AG08395 (cell line): ENCODE measurements at places on chromosomes 2 and 18.

GRCh38 chr2:96325884-96326255 lies 753 bp downstream of the ITPRIPL1 start:
- no peak for DNase-seq

- no peak for DNase-seq
These were observed 45.0 kb upstream of the EML4 start for GRCh38 chr2:42124011-42124785.

- peak; percentile 50 for DNase-seq
These were observed 70.0 kb downstream of the NAB1 start for GRCh38 chr2:190718652-190719526.

DNA sequence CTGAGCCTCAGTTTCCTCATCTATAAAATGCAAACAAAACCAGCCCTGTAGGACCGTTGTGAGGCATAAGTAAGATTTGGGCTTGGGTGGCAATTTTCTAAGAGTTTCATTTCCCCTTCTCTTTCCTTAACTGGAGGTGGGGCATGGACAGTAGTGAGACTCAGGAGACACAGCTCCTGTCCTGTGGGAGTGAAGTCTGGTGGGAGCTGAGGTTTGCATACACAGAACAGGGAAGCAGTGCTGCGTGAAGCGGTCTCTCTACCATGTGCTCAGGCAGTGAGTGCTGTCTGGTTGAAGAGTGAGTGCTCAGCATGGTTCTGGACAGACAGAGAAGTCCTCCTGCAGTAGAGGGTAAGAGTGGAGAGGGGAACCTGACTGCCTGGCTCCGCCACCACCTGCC lies 62.3 kb upstream of the MCFD2 start:
- DNase-seq, result no peak

- no peak for DNase-seq
These were observed 74.2 kb downstream of the GLI2 start for GRCh38 chr2:120809609-120810440.

DNA sequence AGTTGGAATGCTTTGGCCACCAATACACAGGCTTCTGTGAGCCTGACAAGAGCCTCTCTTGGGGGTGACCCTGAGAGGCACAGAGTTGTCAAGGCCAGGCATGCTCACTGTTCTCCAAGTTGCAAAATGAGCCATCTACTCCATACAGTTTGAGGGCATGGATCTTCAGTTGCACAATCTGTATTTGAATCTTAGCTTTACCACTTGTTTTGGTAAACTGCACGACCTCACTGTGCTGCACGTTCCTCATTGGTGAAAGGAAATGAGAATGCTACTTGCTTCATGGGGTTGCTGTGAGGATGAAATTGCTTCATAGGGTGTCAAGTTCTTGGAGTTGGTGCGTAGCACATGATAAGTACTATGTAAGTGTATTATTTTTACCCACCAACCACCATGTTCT lies 12.0 kb upstream of the HAAO start:
- no peak for DNase-seq

DNA sequence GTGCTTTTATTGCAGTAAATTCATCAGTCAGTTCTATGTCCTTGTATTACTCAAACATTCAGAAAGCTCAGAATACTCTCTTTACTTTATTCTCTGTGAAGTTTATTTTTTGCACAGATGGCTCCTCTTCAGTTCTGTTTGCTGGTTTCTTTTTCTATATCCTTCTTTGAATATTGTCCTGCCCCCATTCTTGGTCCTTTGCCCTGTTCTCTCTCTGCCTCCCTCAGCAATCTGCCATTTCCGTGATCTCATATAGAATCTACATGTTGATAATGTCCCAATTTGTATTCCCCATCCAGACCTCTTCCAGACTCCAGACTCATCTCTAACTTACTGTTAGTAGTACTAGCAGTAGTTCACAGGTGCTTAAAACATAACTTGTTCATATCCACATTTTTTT lies 102.6 kb downstream of the HNMT start:
- no peak for DNase-seq

DNA sequence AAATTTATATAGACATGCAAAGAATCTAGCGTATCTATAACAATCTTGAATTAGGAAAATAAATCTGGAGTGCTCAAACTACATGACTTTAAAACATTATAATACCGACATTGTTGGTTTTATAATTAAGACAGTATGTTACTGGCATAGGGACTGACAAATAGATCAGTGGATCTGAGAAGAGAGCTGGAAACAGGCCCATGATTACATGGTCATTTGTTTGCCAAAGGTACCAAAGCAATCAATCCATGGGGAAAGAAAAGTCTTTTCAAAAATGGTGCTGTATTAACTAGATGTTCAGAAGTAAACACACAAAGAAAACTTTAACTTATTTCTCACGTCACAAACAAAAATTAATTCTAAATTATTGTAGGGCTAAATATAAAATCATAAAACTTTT lies 124.2 kb downstream of the BCL2L11 start:
- no peak for DNase-seq

DNA sequence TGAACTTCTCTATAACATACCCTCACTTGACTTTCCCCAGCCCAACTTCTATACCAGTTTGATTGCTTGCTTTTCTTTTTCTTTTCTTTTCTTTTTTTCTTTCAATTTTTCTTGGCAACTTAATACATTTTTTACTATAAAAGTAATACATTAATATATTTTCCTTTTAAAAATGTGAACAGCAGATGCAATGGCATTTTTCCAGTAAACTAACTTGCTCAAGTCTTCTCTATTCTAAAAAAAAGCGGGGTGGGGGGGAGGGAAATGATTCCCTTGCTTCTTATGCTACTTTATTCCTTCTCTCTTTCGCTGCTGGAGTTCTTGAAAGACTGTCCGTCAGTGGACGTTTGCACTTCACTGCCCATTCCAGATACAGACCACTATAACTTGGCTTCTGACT lies 70.5 kb downstream of the RBMS1 start:
- DNase-seq, result no peak

DNA sequence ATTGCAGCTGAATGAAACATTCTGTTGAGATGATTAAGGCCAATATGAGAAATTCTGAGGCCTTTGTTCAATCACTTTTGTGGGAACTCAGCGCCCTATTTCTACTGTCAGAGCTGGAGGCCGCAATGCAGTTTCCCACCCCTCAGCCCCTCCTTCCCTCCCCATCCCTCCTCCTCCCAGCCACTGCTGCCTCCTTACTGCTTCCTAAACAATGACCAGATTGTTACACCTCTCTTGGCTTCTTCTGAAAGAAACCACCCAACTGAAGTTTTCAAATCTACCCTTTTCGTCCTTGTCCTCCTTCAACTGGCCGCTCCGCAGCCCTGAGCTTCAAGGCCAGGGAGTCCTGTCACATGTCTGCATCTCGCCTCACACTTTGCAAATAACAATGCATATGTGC lies 36.7 kb upstream of the MAPK4 start:
- no peak for DNase-seq

GRCh38 chr2:104944495-104944894 lies 90.6 kb downstream of the POU3F3 start:
- DNase-seq, result no peak

DNA sequence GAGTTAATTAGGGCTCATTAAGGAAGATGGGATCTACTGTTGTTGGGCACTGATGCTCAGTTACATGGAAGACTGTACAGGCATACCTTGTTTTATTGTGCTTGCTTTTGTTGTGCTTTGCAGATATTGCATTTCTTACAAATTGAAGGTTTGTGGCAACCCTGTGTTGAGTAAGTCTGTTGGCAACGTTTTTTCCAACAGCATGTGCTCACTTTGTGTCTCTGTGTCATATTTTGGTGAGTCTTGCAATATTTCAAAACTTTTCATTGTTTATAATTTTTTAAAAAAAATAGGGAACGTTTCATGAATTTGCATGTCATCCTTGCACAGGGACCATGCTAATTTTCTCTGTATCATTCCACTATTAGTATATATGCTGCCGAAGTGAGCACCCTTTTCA lies 15.6 kb downstream of the PHLPP1 start:
- no peak for DNase-seq

DNA sequence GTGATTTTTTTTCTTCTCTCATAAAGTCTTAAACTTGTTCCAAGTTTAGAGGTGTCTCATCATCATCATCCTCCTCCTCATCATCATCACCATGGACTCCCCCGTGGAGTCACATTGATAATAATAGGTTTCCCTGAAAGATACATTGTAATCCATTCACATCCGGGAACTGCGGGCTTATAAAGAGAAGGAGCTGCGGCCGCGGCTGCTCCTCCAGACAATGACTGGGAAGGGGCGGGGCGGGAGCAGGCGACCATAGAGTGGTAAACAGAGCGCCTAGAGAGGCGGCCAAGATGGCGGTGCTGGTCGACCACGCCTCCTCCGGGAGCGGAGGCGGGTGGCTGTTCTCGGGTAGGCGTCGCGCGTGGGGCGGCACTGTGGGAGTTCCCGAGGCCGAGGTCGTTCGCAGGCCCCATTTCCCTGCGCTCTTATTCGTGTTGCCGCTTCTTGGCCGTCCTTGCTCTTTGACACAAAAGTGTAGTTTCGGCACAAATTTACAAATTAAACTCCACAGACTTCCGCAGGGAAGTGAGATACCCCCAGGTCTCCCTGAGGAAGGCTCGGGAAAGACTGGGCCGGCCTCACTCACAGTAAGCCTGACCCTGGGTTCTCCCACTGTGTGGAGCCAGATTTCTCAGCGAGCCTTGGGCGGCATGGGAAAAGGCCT lies 1.8 kb upstream of the TCF4 start:
- DNase-seq, result peak; percentile 96

DNA sequence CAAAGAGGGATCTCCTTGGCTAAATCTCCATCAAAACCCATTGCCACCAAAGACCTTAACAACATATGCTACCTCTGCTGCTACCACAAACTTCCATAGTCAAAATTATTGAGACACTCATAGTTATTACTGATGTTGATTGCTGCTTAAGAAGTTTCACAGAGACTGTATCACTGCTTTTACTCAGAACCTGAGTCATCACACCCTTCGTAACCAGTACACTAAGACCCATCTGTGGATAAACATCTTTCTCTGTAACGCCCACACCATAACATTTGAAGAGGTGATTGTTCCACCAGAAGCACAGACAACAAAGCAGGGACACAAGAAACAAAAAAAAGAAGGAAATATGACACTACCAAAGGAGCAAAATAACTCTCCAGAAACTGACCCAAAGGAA lies 1563.1 kb downstream of the LRP1B start:
- no peak for DNase-seq

- DNase-seq, result no peak
These were observed 99.9 kb downstream of the NFATC1 start for GRCh38 chr18:79495591-79496071.

DNA sequence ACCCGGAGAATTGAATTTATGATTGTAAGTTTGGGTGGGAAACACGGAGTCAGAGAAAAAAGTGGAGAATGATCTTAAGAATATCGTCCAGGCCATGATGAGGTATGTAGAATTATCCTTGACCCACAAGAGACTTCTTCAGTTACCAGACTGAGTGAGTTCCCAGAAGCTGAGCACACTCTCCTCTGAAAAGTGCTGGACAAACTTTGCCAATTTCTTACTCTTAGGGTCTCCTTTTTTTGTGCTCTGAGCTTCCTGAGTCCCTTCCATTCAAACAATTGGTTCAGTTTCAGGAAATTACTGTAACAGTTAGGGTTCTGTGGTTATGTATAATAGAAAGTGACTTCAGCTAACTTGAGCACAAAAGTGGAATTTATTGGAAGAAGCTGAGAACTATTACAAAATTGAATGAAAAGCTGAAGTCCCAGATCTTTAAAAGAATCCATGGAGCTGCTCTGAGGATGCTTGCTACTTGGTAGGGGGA lies 50.6 kb upstream of the EHBP1 start:
- no peak for DNase-seq

DNA sequence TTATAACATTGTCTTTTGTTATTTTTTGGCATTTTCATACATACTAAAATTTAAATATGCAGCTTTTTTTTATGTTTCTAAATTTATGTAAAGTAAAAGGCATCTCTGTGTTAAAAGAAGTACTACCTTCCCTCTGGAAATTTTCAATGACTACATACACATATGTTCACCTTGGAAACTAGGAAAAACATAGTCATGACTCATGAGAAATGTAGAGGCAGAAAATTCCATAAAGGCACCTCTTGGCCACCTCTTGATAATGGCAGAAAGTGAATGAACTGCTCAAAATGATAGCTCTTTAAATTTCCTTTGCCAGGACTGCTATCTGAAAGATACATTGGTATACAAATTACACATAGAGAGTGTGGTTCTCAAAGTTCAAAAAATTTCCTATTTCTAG lies 889.1 kb upstream of the ZEB2 start:
- DNase-seq, result no peak

DNA sequence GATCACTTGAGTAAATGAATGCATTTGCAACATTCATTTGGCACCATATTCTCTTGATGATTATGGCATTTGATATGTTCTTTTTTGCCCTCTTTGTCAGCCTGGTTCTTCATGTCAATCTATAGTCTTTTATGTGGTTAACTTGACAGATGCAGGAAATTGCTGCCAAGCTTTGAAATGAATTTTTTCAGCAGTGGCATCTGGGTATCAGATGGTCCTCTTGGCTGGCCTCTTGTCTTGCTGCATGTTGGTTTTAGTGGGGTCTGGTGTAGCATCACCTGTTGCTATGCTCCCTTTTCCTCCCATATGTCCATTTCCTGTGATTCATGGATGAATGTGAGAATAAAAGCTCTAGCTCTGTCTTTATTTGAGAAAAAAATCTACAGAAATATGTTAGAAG lies 119.9 kb downstream of the DPP4 start:
- DNase-seq, result no peak

DNA sequence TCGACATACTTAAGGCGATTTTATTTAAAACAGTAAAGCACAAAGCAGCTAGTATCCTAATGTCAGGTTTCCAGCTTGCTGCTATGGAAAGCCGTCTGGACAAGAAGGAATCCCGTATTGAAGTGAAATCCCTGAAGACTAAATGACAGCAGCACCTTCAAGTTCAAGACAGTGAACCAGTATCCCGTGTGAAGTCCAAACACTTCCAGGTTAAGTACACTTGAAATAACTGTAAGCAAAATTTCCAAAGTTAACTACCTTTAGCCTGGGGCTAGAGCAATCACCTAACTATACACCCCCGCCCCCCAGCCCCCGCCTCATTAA lies 1.2 kb downstream of the MBOAT2 start:
- no peak for DNase-seq

DNA sequence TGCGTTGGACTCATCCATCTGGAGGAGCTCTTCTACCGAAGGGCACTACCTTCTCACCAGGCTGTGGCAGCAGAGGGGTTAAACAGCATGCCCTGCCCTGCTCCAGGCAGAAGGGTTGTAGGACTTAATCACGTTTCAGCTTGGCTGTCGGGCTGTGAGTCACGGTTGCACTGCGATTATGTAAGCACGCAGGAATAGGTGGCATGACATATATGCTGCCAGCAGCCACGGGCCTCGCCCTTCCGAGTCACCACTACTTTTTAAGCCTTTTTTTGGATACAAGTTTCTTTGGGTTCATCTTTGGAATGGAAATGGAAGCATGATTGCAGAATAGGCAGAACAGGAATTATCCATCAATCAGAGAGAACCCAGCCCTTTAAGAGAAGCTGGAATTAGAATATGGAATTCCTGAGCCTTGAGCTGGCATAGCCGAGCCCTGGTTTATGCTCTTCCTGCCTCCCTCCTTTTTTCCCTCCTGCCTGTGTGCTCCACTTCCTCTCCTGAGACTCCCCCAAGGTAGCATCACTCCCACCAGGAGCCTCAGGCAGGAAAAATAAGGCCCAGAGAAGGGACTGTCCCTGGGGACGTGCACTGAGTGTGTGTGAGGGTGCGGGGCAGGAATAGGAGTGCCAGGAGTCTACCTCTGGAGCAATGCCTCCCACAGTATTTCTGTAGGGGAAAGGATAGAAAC lies 86.8 kb downstream of the SEMA4F start:
- peak; percentile 95 for DNase-seq

- DNase-seq, result no peak
These were observed 395.1 kb downstream of the FBXO15 start for GRCh38 chr18:73752546-73752945.
